ENCODE measurements at places on chromosomes 5 and 9. TPM values are rescaled to one million over a fixed set of nuclear protein-coding genes. Genes with fewer than 3 reads are reported as not detected.

Gene SH2D3C
- not detected for total RNA-seq

GRCh38 chr9:8486095-8486494, 686.5 kb upstream of the DMAC1 start:
- DNase-seq = no peak

Gene SLCO4C1
- not detected for total RNA-seq

Gene IL4
- total RNA-seq = not detected

- DNase-seq = no peak
Measured at GRCh38 chr5:59519338-59519737, 374.2 kb downstream of the PDE4D start.

DNA sequence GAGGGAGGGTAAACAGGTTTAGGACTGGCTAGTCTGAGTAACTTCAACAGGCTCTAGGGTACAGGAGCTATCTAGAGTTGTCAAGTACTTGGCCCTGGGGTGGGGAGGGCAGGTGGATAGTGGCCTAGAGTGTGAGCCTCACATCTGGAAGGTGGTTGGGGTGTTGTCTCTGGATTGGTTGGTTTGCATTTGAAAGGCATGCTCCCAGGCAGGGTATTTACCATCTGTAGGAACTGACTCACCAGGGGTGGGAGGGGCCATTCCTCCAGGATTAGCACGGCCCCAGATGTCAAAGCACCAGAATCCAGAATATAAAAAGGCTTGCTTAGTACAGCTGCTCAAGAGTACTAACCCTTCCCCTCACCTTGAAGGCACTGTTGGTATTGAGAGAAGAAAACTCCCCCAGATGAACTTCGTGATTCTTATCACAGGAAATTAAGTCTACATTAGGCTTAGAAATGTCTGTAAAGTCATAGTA, 193.3 kb downstream of the NTRK2 start:
- peak; percentile 2 for DNase-seq

- DNase-seq = no peak
Measured at GRCh38 chr9:71747576-71747975, 20.7 kb downstream of the CEMIP2 start.

GRCh38 chr5:147830035-147830434, 1.4 kb downstream of the SPINK1 start:
- DNase-seq = no peak

- DNase-seq = no peak
Measured at GRCh38 chr5:65111961-65112658, 343.4 kb downstream of the CWC27 start.

- no peak for DNase-seq
Measured at GRCh38 chr9:128428644-128429512, 8.2 kb downstream of the CERCAM start.

DNA sequence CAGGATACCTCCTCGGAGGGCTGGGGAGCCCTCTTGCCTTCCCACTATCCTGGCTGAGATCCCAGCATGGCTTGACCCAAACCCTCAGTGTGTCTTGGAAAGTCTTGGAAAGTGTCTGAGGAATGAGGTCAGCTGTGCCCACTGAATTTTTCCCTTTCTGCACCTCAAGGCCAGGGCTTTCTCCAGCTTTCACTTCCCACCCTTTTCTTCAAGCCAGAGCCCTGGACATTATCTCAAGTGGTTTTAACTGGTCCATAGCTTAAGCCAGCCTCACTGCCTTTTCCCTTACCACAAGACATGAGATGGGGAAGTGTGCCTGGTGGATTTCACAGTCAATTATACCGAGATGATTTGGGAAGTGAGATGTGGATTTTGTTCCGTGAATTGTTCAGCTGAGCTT, 35.7 kb upstream of the LHX2 start:
- DNase-seq = no peak

Gene PCYOX1L
- total RNA-seq = 26.4 TPM

Gene CNTFR
- not detected for total RNA-seq

Gene GFPT2
- total RNA-seq = 125 TPM

DNA sequence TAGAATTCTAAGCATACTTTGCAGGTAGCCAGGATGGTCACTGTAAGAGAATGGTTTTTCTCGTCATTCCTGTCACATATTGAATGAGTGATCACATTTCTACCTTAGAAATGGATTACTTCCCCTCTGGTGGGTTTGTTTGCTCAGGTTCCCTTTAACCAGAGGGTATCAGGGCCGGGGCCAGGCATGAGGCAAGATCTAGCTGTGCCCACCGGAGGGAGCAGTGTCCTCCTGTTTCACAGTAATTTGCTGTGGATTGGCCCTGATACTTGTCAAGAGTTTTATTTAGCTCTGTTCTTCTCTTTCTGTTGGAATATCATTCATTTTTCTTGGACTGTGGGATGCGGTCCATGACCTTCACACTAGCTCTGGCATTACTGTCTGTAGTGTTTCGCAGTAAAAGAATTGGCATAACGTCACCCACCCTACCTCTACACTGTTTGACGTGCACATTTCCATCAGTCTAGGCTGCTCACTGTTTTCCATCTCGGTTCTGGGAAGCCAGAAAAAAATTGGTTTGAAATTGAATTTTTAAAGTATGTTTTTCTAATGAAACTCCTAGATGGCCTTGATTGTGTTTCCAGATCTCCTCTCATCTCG, 42.4 kb upstream of the ZBED3 start:
- DNase-seq = no peak

- peak; percentile 17 for DNase-seq
Measured at GRCh38 chr9:89879276-89879675, 274.5 kb downstream of the GADD45G start.

Gene DEPDC1B
- 14.5 TPM for total RNA-seq

Gene ANKRA2
- 10.2 TPM for total RNA-seq

Gene SLC4A9
- total RNA-seq = not detected

Gene FAM169A
- 16.5 TPM for total RNA-seq

- no peak for DNase-seq
Measured at GRCh38 chr5:58156973-58157701, 302.7 kb downstream of the PLK2 start.

Gene GPR151
- total RNA-seq = not detected

GRCh38 chr9:90147426-90147825, 495.2 kb downstream of the DIRAS2 start:
- DNase-seq = no peak

DNA sequence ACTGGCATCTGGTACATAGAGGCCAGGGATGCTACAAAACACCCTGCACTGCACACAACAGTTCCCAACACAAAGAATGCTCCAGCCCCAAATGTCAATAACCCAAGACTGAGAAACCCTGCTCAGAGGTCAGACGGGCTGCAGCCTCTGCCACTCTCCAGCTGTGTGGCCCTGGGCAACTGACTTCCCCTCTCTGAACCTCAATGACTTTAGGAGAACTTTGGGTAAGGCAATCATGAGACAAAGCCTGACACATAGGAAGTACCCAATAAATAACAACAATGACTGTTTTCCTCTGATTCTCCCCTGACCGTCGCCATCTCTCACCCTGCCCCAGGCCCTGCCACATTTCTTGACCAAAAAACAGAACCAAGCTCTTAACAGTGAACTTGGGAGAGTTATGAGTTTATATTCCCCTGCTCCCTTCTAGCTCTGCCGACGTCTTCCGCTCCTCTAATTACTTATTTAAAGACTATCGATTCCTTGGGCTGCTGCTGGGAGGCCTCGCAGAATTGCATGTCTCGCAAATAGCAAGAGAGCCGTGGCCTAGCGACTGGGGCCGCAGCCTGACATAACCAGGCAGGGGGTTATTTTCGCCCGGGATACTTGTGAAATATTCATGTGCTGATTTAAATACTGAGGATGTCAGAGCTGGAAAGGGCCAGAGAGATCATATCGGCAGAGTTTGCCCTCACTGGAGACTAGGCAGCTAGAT, 24.5 kb upstream of the CRB2 start:
- DNase-seq = no peak

- peak; percentile 1 for DNase-seq
Measured at GRCh38 chr9:35070823-35071813, 1.3 kb downstream of the VCP start.

- peak; percentile 65 for DNase-seq
Measured at GRCh38 chr9:38068701-38069628, at the start of gene SHB. SHB (minus strand) TSS chr9:38069227; CDS start chr9:38068645, 582 bp downstream.

Gene TIGD6
- 5.3 TPM for total RNA-seq

- DNase-seq = no peak
Measured at GRCh38 chr5:150068071-150068470, 18.3 kb downstream of the CSF1R start.

GRCh38 chr9:95494022-95494415, 22.8 kb downstream of the PTCH1 start:
- DNase-seq = no peak

GRCh38 chr5:23525751-23526150, 18.3 kb downstream of the PRDM9 start:
- DNase-seq = no peak

- peak; percentile 45 for DNase-seq
Measured at GRCh38 chr5:59709846-59710245, 183.7 kb downstream of the PDE4D start.

- no peak for DNase-seq
Measured at GRCh38 chr9:89786655-89787054, 181.8 kb downstream of the GADD45G start.

DNA sequence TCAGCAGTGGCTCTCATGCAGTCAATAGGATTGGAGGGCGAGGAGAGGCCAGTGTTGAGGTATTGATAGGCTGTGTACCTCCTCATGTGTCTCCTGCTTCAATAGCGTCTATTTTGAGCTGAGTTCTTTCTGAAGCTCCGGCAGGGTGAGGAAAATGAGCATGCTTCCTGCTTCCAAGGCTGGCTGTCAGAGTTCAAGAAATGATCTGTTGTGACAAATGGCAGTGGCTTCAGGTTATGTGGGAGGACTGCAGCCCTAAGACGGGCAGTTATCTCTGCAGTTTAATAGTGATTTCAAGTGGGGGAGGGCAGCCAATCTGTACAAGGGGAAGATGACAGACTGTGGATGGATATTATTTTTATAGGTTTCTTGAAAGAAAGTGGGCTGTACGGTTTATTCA, 54.0 kb upstream of the CXCL14 start:
- no peak for DNase-seq

DNA sequence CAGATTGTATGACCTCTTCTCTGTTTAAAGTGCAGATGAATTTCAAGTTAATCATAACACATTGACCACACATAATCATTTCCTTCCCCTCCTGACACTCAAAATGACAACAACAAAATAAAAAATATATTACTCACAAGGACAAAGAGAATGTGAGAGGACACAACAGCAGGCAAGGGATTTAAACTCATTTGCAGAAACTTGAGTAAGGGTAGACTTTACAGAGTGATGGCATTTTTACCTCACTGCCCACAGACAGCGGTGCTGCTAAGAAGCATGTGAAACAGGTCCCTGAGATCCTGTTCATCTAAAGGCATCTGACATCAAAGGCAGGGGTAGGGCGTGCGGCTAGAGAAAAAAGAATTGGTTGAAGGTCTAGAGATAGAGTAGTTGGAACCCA, 99.0 kb downstream of the TRIM36 start:
- no peak for DNase-seq

- no peak for DNase-seq
Measured at GRCh38 chr9:136685790-136686533, 1.3 kb downstream of the AGPAT2 start.

Gene CA9
- total RNA-seq = not detected

Gene GDF9
- total RNA-seq = 0.21 TPM

GRCh38 chr9:117757561-117758190, 53.5 kb downstream of the TLR4 start:
- DNase-seq = no peak

Gene FSTL4
- 3.6 TPM for total RNA-seq

DNA sequence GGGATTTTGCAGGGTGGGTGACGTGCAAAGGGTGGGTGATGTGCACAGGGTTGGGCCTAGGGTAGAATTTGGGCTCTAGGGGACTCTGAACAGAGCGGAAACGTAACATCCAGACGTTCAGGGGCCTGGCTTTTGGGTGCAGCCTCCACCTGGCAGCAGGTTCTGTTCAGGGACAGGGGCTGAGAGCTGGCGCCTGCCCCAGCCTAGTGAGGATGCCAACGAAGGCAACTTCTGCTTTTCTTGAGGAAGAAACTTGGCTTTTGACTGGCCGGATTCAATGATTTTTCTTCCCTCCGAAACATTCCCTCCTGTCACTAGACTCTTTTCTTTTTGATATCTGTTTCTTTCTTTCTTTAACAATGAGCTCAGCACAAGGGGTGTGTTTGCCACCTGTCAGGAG, 38.6 kb upstream of the SLC6A19 start:
- DNase-seq = no peak

- DNase-seq = no peak
Measured at GRCh38 chr5:18455521-18455920, 821.3 kb downstream of the TAF11L14 start.

Gene GEMIN5
- 26.7 TPM for total RNA-seq

DNA sequence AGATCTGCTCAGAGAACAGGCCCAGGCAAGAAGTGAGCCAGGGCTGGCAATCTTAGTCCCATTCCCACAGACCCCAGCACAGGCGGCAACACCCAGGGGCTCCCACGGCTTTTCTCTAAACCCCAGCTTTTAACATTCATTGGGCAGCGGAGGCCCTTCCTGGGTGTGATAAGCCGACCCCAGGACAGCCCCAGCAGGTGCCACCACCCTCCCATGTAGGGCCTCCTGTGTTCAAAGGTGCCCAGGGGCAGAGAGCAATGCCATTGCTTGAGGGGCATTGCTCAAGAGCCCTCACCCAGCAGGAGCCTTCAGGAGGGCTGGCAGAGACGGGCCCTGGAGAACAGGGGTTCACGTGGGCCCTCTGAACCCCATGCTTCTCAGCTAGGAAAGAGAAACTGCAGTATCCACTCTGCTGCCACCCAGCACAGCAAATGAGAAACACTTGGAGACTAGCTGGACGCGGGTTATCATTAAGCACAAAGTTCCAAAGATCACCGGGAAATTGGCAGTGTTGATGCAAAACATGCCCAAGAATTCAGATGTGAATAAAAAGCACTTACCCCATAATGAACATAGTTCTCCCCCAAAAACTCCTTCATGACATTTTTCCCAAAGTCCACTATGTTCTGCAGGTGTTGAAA, 13.9 kb downstream of the IPPK start:
- DNase-seq = no peak

Gene HSDL2
- 26.3 TPM for total RNA-seq

Gene MOB3B
- total RNA-seq = not detected

Gene TMEM250
- 27.8 TPM for total RNA-seq

DNA sequence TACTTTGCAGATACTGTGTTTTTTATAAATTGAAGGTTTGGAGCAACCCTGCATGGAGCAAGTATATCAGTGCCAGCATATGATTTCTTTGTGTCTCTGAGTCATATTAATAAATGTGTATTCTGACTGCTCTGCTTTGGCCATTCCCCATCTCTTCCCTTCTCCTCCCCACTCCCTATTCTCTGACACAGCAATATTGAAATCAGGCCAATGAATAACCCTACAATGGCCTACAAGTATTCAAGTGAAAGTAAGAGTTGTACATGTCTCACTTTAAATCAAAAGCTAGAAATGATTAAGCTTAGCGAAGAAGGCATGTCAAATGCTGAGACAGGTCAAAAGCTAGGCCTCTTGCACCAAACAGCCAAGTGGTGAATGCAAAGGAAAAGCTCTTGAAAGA, 82.2 kb upstream of the TLX3 start:
- no peak for DNase-seq

GRCh38 chr9:71886015-71886414, 25.0 kb downstream of the ABHD17B start:
- no peak for DNase-seq

- DNase-seq = no peak
Measured at GRCh38 chr5:136114414-136115125, 18.1 kb upstream of the SMAD5 start.

- no peak for DNase-seq
Measured at GRCh38 chr5:155089643-155090042, 76.1 kb downstream of the KIF4B start.

GRCh38 chr5:179270581-179271427, 74.5 kb downstream of the ADAMTS2 start:
- DNase-seq = no peak

Measured in SJSA1 (cell line).